Bone marrow (tissue), 2 donors: ENCODE measurements at places on chromosomes 3 and 15.

- DNase-seq, result no peak
Observed at GRCh38 chr3:31305340-31305739, 227.4 kb upstream of the STT3B start.

DNA sequence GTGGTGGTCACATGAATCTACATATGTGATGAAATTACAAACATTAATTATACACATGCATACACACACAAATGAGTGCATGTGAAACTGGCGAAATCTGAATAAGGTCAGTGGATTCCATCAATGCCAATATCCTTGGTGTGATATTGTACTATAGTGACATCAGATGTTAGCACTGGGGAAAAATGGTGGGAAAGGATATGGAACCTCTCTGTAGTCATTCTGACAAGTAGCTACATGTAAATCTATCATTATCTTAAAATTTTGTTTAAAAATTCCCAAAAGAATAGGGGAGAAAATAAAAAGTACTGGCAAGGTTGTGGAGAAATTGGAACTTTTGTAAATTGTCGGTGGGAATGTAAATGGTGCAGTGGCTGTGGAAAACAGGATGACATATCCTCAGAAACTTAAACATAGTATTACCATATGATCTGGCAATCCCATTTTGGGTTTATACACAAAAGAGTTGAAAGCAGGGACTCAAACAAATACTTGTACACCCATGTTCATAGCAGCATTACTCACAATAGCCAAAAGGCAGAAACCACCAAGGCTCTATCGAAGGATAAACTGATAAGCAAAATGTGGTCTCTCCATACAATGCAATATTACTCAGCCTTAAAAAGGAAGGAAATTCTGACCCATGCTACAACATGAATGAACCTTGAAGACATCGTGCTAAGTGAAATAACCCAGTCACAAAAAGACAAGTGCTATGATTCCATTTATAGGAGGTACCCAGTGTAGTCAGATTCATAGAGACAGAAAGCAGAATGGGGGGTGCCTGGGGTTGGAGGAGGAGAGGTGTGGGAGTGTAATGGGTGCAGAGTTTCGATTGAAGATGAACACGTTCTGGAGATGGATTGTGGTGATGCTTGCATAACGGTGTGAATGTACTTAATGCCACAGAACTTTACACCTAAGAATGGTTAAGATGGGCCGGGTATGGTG is 25.3 kb upstream of the HRH1 start:
- DNase-seq, result no peak

DNA sequence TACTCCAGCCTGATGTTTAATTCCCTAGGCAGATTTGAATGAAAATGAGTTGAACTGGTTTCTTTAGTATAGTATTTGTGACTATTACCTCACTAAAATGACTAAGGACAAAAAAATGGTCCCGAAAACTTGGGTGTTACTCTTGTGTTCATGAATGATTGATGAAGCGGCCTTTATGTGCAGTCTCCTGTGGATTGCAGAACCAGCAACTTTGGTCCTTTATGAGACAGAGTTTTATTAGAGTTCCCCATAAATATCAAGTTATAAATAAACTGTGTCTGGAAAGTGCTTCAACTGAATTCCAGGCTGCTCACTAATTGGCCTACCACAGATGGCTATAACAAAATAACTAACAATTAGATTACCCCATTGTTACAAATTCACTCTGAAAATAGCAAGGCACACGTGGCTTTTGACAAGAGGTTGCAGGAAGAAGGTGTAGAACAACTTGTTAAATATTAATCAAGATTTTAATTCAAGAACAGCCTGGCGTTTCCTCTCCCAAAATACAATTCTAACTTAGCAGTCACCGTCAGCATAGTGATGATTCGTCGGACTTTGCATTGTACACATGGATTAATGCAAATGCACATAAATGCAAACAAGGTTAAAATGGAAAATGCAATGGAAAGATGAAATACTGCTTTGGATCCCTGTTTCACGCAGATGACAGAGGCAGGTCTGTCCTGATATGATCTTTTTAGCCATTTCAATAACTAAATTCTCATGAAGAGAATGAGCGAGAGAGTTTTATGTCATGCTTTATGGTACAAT is 567.3 kb upstream of the ZNF717 start:
- DNase-seq, result no peak

DNA sequence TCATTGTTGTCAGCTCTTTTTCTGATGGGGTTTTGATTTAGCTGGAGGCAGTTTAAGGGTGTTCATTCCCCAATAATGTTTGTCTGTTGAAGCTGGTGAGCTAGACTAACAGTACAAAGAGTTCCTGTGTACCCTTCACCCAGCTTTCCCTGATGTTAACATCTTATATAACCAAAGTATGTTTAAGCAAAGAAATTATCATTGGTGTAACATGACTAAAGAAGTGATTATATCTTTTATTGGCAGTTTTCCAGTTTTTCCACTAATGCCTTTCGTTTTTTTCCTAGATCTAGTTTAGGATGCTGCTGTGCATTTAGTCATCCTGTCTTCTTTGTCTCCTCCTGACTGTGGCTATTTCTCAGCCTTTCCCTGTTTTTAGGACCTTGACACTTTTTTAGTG is 165.6 kb downstream of the LPP start:
- no peak for DNase-seq

DNA sequence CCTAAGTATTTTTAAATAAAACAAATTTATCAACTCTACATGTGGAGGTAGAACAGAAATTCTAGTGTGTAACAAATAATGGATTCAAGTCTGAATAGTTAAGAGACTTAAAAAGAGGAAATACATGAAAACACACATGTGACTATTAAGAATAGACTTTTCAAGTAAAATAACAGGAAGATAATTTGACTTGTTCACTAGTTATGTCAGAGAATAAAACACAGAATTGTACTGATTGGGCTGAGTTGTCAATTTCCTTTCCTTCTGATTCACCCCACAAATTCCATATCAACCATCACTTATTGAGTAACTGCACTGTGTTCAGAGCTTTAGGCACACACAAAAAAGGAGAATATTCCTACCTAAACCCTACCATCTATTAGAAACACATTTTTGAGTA is 557.2 kb downstream of the TUSC7 start:
- DNase-seq, result no peak

DNA sequence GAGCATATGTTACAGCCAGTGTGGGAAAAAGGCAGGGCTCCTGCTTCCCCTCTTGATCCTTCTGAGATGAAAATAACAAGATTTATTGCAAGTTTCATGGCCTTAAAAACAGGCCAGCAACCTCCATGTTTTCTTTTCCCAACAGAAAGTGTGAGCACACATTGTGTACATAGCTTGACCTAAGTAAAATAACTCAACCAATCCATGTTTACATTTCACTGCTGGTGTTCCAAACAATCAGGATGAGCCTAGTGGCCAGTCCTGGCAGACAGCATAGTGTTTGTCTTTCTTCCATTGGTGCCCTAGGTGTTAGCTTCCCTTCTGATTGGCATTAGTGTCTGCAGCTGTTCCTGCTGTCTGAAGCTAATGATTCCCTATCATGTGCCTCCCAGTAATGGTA is 847.7 kb downstream of the EPHA3 start:
- no peak for DNase-seq

- no peak for DNase-seq
Observed at GRCh38 chr3:141096981-141097380, 45.8 kb downstream of the SPSB4 start.

DNA sequence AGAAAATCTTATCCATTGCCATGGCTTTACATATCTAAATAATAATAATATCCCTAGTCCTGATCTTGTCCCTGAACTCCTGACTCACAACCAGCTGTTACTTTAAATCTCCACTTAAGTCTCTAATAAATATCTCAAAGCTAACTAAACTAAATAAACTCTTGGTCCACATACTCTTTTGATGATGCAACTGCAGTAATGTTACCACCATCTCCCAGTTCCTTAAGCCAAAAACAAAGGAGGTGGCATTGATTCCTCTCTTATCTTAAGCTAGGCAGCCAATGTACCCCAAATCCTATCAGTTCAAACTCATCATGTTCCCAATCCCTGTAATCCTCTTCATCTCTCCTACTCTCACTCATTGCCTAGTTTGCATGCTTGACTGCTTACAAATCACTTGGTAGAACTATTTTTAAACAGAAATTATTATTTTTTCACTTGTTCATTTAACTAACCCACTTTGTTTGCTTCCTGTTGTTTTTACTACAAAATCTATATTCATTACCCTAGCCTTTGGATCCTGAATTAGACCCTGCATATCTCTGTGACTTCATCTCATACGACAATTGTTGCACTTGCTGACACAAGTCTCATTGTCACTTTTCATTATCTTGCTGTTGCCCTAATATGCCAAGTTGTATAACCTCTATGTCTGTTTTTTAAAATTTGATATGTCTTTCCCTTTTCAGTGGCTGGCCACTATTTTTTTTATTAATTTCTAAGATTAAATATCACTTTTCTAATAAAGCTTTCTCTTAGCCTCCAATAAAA is 462.2 kb downstream of the ZPLD1 start:
- DNase-seq, result no peak

GRCh38 chr15:69272891-69273290 is 25.8 kb upstream of the PAQR5 start:
- no peak for DNase-seq

- no peak for DNase-seq
Observed at GRCh38 chr15:89452330-89452836, 44.0 kb downstream of the RHCG start.

- no peak for DNase-seq
Observed at GRCh38 chr3:174215456-174215855, 643.7 kb upstream of the NAALADL2 start.

DNA sequence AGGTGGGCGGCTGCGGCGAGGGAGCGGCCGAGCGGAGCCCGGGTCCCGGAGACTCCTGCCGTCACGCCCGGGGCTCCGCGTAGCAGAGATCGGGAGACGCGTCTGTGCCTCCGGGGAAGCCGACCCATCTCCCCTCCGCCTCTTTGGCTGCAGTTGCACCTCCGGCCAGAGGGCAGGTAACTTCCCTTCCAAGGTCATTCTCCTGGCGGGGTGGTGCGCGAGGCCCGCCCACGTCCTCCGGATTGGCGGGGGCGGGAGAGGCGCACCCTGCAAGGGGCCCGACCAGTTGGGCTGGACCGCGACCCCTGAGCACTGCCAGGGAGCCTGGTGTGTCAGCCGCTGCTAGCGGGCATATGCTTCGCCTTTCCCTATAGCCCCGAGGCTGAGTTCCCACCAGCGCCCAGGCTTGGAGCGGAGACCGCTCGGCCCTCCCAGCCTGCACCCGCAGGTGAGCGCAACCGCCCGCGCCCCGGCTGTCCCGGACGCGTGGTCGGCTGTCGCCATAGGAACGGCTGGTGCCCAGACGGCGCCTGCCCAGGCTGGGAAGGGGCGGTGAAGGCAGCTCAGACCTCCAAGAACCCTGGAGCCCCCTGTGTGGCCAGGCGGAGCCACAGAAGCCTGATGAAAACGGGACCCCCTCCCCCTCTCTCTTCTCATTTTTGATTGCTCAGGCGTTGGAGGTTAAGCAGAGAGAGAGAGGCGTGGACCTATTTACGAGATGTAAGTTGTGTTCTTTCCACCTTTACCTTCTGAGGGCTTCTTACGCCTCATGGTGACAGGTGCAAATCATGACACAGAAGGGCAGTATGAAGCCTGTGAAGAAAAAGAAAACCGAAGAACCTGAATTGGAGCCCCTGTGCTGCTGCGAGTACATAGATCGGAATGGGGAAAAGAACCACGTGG is 453 bp downstream of the ZDHHC23 start:
- DNase-seq, result no peak

- no peak for DNase-seq
Observed at GRCh38 chr15:43135351-43135750, 2.0 kb downstream of the TMEM62 start.

DNA sequence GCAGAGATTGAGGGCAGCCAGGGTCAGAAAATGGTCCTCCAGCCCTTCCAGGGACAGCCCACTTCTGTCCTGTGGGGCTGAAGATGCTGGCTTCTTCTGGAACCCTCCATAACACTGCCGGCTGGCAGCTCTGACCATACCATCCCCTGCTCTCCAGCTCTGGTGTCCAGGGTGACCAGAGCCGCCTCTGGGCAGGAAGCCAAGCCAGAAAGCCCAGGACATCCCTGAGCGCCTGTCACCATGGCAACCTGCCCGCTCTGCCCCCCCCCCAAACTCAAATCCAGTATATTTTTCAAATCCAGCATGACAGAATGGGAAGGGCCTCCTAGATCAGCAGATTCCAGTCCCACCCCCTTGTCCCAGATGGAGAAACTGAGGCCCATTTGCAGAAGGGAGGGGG is 420 bp upstream of the TMIE start:
- no peak for DNase-seq

DNA sequence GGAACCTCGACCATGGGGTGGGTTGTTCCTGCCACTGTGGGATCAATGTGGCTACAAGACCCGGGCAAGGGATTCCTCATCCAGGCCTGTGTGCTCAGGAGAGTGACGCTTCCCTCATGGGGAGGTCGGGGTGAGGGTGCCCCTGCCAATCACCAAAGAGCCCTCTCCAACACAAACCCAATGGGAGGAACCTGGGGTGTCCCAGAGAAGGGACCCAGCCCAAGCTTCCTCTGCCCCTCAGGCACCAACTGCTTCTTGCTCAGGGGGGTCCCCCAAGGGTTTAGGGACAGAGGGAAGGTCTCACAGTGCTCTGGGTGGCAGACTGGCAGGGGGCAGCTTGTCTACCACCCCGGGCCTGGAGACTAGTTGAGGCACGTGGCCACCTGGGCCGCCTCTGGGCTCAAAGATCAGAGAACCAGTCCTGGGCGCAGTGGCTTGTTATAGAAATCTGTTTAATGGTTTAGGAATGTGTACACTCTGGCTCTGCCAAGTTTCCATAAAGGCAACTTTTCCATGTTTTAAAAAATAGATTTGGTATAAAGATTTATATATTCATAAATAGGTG is 26.6 kb downstream of the GP9 start:
- DNase-seq, result no peak

- DNase-seq, result no peak
Observed at GRCh38 chr3:135087782-135088181, 292.7 kb downstream of the EPHB1 start.

DNA sequence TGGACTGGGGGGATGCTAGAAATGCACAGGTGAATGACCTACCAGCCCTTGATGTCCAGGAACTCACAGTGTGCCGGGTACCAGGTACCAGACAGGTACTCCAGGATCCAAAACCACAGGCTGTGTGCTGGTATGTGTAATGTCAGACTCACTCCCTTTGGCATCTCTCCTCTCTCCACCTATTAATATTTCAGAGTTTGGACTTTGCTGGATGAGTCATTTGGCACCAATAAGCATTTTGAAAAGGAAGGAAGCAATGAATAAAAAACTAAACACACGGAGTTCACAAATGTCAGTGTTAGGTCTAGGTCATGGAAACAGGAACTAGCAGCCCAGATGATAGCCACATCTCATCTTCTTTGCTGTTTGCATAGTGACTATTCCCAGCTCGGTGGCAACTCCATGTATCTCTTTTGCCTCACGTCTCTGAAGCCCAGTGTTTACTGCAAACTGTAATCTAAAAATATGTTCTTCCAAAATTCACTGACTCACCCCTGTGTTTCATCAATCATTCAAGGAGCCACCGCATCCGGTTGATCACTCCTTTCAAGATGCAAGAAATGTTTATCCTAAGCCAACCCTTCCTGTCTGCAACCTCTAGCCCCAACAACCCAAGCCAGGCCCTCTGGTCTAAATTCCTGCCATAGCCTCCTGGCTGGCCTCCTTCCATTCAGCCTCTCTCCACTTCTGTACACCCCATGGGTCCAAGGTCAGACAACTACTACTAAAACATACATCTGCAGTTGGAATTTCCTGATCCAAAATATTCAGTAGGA is 8.4 kb downstream of the ITGB5 start:
- DNase-seq, result no peak

- DNase-seq, result no peak
Observed at GRCh38 chr3:31137718-31138465, 243.4 kb upstream of the GADL1 start.

GRCh38 chr3:122557356-122557755 is 6.7 kb downstream of the PARP9 start:
- no peak for DNase-seq

- no peak for DNase-seq
Observed at GRCh38 chr3:38454884-38455638, 1.4 kb downstream of the ACVR2B start.
